ENCODE measurements at places on chromosomes 6 and 20.

DNA sequence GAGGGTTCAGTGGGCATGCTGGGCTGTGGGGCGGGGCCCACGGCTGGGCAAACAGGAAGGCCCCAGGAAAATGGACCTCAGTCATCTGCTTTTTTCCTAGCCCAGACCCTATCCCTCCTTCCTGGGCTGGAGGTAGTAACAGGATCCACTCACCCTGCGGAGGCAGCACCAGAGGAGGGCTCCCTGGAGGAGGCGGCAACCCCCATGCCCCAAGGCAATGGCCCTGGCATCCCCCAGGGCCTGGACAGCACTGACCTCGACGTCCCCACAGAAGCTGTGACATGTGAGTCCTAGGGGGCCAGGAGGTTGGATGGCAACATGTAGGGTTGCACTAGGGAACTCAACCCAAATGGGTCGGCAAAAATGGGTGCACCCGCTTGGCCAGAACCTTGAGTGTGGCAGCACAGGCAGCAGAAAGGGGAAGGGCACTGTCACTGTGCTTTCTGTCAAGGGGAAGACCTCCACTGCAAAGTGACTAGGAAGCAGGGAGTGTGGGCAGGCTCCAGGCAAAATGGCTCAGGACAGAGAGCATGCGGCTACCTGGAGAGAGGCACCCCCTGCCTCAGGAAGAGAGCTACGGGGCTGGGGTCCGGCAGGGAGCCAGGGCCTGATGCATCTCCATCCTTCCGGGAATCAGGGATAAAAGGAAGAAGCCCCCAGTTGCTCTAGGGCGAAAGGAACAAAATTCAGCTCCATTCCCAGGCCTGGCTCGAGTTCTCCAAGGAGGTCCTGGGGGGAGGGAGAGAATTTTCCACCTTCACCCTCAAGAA, 7.9 kb downstream of the MDFI start:
- DNase-seq = no peak

GRCh38 chr6:117270843-117271507, 5.6 kb downstream of the VGLL2 start:
- no peak for DNase-seq

- no peak for DNase-seq
These were observed 122.4 kb upstream of the VGLL2 start for GRCh38 chr6:117142995-117143394.

GRCh38 chr20:21308340-21308739, 5.2 kb downstream of the XRN2 start:
- no peak for DNase-seq

- DNase-seq = no peak
These were observed 22.2 kb downstream of the RNF24 start for GRCh38 chr20:3993109-3993508.

DNA sequence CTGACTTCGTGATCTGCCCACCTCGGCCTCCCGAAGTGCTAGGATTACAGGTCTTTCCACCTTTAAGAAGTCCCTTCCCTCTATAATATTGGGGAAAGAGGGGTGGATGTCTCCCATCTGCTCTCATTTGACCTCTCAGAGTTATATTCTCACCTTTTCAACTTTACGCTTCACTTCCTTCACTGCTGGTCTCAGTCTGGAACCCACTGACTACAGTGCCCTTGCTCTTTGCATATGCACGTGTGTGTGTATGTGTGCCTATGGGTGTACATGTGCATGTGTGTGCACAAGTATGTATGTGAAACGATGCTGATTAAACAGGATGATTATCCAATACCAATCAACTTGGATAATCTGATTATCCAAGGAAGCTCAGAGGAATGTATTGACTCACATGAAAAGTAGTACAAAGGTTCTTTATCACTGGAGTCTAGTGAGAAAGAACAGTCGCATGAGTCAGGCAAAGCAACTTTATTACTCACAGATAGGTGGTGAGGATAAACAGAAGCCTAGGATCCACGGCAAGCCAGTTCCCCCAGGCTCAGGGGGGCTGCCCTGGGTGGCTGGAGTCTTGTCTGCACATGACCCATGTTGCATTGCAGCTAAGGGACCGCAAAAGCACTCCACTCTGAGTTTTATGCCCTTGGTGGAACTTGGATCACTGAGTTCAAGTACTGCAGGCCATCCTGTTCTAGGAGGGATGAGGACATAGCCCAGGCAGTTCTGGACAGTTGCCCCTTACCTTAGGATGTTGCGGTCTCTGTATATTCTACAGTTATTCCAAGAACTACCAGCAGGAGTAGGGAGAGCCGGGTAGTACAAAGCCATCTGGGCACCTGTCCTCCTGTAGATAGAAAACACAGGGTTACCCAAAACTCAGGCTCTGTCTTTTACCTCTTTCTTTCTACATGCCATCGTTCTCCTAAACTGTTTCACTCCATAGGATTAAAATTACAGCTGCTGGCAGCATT, 50.9 kb downstream of the SNRNP48 start:
- no peak for DNase-seq

DNA sequence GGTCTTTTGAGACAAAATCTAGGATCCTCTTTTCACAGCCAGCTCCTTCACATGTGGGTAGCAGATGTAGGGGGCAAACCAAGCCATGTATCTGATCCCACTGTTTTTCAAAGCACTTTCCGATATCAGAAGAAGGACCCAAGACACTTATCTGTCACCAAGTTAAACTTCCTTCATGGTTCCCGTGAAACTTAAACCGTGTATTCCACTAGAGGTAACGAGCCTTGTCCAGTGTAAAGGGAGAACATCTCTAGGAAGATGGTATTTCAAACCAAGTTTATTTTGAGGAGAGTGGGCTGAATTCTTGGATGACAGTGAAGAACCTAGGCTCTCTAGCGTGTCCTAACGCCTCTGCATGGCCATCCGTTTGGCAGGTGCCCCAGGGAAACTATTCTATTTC, 76.3 kb downstream of the BCAS1 start:
- DNase-seq = no peak

DNA sequence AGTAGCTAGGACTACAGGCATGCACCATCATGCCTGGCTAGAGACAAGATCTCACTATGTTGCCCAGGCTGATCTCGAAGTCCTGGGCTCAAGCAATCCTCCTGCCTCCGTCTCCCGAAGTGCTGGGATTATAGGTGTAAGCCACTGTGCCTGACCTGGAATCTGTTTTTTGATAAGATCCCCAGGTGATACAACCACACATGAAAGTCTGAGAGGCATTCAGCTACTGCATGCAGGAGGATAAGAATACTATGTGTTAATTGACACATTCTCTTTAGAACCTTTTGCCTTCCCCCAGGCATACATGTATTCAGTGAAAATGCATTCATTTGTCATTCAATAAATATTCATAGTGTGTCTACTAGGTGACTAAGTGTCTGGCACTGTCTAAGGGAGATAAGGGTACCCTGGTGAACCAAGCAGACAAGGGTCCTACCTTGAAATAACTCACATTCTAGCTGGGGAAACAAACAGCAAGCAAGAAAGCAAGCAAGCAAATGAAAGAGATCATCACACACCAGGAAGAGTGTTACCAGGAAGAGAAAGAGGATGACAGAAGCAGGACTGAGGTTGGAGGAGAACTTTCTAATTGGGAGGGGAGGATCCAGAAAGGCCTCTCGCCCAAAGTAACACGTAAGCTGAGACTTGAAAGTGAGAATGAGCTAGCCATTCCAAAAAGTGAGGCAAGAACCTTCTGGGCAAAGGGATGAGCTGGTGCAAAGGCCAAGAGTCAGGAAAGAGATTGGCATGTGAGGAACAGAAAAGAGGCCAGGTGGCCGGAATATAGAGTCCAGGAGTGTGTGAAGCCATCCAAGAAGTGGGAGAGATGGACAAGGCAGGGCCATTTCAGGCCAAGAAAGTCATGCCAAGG, 6.5 kb downstream of the GFOD1 start:
- no peak for DNase-seq

DNA sequence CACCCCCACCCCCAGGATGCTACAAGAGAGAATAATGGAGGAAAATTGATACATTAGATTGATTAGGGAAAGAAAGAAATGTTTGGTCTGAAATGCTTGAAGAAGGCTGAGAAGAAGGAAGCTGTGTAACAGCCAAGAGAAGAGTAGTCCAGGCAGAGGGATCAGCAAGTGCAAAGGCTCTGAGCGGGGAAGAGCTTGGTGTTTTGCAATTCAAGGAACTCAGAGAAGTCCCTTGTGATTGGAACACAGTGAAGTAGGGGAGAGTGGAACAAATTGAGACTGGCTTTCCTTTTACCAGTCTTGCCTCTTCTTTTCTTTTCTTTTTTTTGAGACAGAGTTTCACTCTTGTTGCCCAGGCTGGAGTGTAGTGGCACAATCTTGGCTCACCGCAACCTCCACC, 76.6 kb upstream of the CHD6 start:
- no peak for DNase-seq

DNA sequence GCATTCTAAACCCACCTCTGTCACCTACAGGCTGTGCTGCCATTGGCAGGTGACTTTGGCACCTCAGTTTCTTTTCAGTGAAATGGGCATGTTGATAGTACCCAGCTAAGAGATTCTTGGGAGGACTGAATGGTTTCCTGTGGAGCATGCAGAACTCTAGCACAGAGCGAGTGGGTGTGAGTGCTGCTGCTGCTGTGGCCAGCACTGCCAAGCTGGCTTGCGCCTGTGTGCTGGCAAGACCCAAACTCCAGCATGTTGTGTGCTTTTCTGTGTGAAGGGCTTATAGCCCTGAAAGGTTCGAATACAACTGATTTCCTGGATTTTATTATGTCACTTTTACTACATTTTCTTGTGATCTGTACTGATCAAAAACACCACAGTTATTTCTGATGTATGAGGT, 78.1 kb upstream of the KIF25 start:
- DNase-seq = no peak

- no peak for DNase-seq
These were observed 77.6 kb downstream of the TPBG start for GRCh38 chr6:82441047-82441855.

DNA sequence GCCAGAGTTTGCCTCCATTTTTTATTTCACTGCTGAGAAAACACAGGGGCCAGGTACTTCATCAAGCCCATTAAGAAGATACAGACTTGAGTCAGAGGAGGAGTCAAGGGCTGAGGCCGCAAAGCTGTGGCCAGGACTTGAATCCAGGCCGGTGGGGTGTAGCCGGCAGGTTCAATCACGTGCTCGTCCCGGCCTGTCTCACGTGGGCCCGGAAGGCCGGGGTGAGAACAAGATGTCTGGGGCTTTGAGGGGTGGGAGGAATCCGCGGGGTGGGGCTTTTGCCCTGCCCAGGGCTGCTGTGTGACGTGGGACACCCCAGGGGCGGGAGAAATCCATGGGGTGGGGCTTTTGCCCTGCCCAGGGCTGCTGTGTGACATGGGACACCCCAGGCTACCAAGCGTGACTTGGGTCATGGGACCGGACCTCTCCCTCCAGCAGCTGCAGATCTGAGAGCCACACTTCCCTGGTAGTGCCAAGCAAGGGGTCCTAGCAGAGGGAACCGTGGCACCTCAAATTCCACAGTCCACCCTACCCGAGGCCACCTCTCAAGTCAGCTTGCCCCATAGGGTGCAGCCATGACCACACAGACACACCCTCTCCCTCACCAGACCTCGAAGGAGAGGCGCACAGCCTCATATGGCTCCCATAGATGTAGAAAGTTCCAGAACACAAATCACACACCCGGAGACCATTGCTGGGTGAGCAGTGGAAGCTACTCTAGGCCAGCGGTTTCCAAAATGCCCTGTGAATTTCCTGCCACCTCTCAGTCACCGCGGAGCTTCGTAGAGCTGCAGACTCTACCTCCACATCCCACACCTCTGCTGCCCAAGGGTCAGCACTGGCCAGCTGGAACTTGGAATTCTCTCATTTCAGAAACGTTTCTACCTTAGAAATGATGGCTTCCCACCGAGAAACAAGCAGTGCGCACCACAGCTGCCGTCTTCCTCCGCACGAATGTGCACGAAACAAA, 156.1 kb downstream of the DLL1 start:
- DNase-seq = no peak

GRCh38 chr6:143961066-143961465, 47.0 kb downstream of the PLAGL1 start:
- DNase-seq = no peak

DNA sequence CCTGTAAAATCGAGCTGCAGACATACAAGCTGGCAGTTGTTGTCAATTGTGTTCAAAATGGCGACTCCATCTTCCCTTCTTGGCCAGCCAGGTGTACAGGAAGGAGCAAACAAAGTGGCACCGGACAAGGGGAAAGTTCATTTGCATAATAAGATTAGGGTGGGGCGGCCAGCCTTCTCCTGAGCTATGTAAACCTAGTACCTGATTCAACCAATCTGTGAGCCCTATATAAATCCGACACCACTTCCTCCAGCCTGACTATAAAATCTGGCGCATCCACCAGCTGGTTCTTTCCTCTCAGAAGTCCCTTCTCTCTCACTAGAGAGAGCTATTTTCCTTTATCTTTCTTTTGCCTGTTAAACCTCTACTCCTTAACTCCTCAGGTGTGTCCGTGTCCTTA, 8.1 kb upstream of the HBS1L start:
- no peak for DNase-seq

DNA sequence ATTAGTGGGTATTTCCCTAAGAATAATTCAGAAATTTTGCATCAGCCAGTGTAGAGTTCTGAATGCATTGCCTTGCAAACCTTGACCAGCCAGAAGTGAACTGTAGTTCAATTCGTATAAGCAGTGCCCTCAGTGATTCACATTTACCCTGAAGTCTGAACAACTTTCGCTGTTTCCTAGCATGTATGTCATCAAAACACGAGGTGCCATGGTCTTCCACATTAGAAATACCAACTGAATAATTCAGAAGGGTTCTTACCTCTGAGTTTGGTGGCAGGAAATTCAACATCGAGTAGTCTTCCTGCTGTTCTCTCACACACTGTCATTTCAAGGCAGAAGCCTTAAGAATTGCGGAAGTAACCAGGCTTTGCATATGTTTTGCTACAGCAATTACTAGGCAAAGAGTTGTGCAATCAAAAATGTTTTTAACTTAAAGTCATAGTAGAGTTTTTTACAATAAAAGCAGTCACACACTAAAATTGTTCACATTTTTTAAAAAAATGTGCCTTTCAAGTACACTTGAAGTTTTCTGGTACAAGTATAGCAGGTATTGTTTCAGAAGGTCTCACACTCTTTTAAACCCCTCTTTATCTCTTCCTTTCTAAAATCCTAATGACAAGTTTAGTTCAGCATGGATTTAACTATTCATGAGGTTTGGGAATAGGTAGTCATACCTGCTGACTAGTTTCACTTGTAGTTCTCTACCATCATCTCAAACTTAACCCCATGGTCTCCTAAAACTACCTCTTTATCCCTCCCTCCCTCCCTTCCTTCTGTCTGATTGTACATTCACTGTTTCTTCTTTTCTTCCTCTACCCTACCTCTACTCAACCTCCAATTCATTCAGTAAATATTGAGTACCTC, 118.3 kb downstream of the STXBP5 start:
- no peak for DNase-seq

DNA sequence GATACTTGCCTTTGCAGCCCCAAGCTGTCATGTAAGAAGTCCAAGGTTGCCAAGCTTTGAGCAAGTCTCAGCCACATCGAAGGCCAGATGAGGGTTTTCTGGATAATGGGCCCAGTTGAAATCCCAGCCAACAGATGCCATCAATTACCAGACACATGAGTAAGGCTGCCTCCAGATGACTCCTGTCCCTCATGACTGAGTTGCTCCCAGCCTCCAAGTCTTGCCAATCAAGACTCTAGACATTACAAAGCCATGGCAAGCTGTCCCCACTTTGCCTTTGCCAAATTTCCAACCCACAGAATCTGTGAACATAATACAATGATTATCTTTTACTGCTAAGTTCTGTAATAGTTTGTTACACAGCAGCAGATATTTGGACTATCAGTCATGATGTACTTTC, 76.8 kb upstream of the ARMC2 start:
- no peak for DNase-seq

- DNase-seq = no peak
These were observed 8.9 kb upstream of the AHI1 start for GRCh38 chr6:135506270-135506997.

GRCh38 chr20:60011512-60012507, 53.6 kb downstream of the CDH26 start:
- no peak for DNase-seq

- no peak for DNase-seq
These were observed 18.7 kb downstream of the HLA-DMB start for GRCh38 chr6:32922083-32922482.
